ENCODE measurements at places on chromosomes 16 and 17. TPM values are rescaled to one million over a fixed set of nuclear protein-coding genes. Genes with fewer than 3 reads are reported as not detected.

DNA sequence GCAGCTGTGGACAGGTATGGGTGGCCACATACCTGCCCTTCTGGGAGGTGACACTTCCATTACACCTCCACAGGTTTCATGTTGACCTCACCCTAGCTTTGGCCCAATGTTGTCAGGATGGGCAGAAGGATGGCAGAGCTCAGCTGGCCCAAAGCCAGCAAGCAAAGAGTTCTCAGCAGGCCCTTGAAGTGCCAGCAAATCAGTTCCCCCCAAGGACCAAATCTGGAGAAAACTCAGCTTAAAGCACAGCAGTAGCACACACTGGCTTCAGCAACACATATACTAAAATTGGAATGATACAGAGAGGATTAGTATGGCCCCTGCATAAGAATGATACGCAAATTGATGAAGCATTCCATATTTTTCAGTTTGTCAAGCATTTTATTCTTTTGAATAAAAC is 13.4 kb downstream of the ARL4D start:
- H3K27me3 ChIP-seq = peaks cover 24% of the 10 kb centered on the region
- no peaks in the 10 kb centered on the region for H3K4me1 ChIP-seq
- DNase-seq = no peak
- H3K36me3 ChIP-seq = no peaks in the 10 kb centered on the region

DNA sequence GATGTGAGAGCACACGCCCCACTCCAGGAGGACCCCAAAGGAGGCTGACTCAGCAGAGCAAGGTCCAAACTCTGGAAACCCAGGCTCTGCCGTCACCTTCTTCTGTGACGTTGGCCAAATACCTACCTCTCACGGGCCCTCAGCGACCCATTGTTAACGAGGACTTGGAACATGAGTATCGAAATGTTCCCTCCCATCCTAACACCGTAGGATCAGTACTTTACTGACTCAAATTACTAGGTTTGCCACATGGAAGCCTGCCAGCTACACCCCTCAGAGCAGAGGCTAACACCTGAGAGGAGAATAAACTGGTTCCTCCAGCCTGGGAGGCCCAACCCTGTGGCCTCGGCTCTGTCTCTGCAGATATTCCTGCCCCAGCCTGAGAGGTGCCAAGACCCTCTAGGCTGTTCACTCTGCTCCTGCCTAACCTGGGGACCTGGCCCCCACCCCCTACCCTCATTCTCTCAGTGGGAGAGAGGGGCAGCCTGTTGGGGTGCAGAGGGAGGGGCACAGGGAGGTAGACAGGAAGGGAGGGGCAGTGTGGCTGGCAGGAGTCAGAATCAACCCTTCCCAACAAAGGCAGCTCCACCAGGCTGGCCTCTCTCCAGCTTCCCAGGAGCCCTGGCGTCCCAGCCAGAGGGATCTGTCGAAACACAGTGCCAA is 4.4 kb downstream of the PITPNM3 start:
- no peaks in the 10 kb centered on the region for H3K36me3 ChIP-seq
- peaks cover 23% of the 10 kb centered on the region for H3K4me1 ChIP-seq
- no peak overlapping the region for H3K27ac ChIP-seq
- no peak overlapping the region for H3K4me3 ChIP-seq
- no peak for DNase-seq

DNA sequence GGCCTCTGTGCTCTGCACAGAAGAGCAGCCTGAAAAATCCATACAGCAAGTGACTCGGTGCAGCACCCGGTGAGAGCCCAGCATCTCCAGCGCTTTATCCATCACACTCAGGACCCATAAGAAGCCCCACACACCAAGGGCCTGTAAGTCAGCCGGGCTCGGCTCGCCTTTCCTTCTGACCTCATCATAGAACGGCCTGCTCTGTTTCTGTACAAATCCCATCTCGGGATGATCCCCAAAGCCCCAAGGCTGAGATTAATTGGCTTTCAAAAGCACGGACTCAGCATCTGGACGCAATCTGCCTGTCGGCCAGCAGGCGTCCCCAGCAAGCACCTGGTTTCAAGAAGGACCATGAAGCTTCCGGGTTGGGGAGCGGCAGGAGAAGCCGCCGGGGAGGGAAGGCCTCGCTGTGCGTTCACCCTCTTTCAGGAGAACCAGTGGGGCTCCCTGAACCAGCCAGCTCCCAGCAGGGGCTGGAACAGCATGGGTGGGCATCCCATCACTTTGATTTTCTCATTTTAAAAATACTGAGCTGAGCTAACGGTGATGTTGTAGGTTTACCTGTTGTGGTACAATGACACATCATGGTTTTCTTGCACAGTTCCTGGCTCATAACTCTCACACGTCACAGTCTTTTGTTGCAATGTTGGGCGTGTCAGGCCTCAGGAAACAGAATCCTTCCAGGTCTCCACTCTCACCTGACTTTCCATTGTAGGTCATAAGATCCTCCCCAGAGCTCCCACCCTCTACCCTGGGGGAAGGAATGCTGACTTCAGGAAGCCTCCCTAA is 6.7 kb downstream of the CCDC57 start:
- peaks cover 16% of the 10 kb centered on the region for H3K36me3 ChIP-seq
- H3K27ac ChIP-seq = peak overlapping the region; percentile 96
- no peaks in the 10 kb centered on the region for H3K27me3 ChIP-seq
- peak overlapping the region; percentile 62 for H3K4me3 ChIP-seq

- no peak for DNase-seq
- H3K4me1 ChIP-seq = no peaks in the 10 kb centered on the region
- no peaks in the 10 kb centered on the region for H3K27me3 ChIP-seq
- H3K4me3 ChIP-seq = no peak overlapping the region
These were observed 107.6 kb downstream of the KCNJ2 start for GRCh38 chr17:70276906-70277305.

- peaks cover 20% of the 10 kb centered on the region for H3K4me1 ChIP-seq
- H3K27ac ChIP-seq = no peak overlapping the region
- no peak overlapping the region for H3K4me3 ChIP-seq
- peaks cover 9% of the 10 kb centered on the region for H3K36me3 ChIP-seq
- H3K27me3 ChIP-seq = no peaks in the 10 kb centered on the region
These were observed 2.0 kb upstream of the THUMPD1 start for GRCh38 chr16:20743591-20743990.

DNA sequence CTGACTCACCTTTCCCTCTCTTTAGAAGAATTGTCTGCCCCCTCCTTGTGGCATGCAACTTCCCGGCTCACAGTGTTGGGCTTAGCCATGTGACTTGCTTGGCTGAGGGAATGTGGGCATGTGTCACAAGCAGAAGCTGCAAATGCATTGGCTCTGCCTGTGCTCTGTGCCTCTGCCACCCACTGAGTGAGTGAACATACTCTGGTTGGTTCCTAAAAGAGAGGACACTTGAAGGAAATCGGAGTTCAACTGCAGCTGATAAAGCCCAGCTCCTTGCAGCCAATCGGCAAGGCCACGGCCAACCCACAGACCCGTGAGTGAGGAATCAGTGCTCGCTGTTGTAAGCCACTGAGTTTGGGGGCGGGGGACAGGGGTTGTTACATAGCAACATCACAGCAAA is 10.9 kb upstream of the GINS2 start:
- DNase-seq = no peak
- H3K27me3 ChIP-seq = peaks cover 8% of the 10 kb centered on the region
- no peaks in the 10 kb centered on the region for H3K4me1 ChIP-seq
- no peak overlapping the region for H3K27ac ChIP-seq

- DNase-seq = no peak
- no peaks in the 10 kb centered on the region for H3K27me3 ChIP-seq
- H3K36me3 ChIP-seq = no peaks in the 10 kb centered on the region
These were observed 532.3 kb upstream of the PSMD7 start for GRCh38 chr16:73764321-73764720.

DNA sequence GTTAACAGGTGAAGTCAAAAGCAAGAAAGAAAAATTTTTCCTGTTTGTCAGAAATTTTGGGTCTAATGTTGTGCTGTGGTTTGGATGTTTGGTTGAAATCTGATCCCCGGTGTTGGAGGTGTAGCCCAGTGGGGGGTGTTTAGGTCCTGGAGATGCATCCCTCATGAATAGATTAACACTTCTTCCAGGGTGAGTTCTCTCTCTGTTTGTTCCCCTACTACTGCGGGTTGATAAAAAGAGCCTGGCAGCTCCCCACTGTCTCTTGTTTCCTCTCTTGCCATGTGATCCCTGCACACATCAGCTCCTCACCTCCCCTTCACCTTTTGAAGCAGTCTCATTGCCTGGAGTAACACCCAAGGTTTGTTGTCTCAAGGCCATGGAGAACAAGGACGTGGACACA is 14.6 kb upstream of the CDH8 start:
- H3K4me3 ChIP-seq = no peak overlapping the region
- DNase-seq = no peak
- no peaks in the 10 kb centered on the region for H3K4me1 ChIP-seq
- H3K27me3 ChIP-seq = no peaks in the 10 kb centered on the region

DNA sequence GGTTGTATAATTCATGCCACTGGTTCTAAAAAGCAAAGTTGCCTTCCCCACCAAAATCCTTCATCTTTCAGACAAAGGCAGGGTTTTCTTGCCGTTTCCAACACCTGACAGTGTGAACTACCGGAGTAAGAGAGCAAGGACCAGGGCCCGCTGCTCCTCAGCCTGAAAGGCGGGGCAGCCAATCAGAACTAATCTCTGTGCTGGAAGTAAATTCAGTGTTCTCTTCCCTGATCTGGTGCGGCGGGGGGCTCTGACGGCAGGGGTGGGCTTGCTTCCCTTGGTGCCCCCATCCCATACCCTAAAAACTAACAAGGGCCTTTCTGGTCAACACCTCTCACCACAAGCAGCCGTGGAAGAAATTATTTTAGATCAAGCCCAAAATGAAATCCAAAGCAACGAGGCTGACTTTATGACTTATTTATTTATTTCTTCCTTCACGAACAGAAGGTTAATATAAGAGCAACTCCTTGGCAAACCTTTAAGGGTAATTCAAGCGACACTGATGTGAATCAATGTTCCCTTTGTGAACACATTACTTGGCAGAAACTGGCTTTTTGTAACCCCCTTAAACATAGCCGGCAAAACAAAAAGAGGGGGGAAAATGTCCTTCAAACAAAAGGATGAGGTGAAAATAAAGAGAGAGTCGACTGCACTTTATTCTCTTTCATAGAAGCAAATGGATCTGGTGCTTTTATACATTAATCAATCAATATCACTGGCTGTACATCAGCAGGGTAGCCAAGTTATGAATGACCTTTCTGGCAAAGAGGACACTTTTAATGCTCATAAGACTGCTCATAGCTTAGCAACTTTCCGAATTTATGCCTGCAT is 189.9 kb downstream of the ZFHX3 start:
- no peak for DNase-seq
- peaks cover 10% of the 10 kb centered on the region for H3K27me3 ChIP-seq
- H3K4me1 ChIP-seq = peaks cover 40% of the 10 kb centered on the region
- H3K4me3 ChIP-seq = no peak overlapping the region
- no peak overlapping the region for H3K27ac ChIP-seq

GRCh38 chr17:82636626-82637598 is 11.3 kb downstream of the WDR45B start:
- peaks cover 14% of the 10 kb centered on the region for H3K4me1 ChIP-seq
- H3K27me3 ChIP-seq = no peaks in the 10 kb centered on the region
- no peak overlapping the region for H3K27ac ChIP-seq
- no peak overlapping the region for H3K4me3 ChIP-seq
- peaks cover 39% of the 10 kb centered on the region for H3K36me3 ChIP-seq

The KRTAP4-6 gene
- not detected for total RNA-seq

The C16orf87 gene
- 7.5 TPM for total RNA-seq

The ABCA8 gene
- total RNA-seq = not detected
